ENCODE measurements at places on chromosomes 1 and 21. TPM values are rescaled to one million over a fixed set of nuclear protein-coding genes. Genes with fewer than 3 reads are reported as not detected.

DNA sequence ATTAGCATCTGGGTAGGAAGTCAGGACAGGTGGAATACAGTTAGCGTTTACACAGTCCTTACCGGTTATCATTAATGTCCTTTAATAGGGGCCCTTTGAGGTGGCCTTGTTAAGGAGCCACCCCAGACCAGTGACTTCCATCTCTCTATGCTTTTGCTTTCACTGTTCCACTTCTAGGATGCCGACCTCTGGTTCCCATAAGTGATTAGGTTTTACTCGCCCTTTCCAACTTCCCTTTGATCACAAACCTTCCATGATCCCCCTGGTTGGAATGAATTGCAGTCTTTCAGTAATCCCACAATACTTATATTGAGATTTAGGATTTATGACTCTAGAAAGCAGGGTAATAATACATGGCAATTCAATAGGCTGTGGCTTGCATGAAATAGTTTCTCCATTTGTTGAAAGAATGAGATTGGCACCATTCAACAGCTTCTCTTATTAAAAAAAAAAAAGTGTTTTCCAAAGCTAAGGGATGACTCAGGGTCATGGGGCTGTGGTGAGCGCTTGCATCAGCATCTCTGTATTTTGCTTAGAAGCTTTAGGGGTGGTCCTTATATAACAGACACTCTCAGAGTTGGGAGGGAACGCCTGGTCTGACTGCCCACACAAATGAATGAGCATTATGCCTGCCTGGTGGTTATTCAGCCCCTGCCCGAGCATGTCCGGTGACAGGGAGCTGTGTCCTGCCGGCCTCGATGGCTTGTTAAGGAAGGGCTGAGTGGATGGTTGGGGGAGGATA, 110.5 kb downstream of the CNIH3 start:
- H3K36me3 ChIP-seq = no peaks in the 10 kb centered on the region
- no peak overlapping the region for H3K4me3 ChIP-seq
- H3K27me3 ChIP-seq = peaks cover 5% of the 10 kb centered on the region
- no peak for DNase-seq
- no peak overlapping the region for H3K27ac ChIP-seq

DNA sequence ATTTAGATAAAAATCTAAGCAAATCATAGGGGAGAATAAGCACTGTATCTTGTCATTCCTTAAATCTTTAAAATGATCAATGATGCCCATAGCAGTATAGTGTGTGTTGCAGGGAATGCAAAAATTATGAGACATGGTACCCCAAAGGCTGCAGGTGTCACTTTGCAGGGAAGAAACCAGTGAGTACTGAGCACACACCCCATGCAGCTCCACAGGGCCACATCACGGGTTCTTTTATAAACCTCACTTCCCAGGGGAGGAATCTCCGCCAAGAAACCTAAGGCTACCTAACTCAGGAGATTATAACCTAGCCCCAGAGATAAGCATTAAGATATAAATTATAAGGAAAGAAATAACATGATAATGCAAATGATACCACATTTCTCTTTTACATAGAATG, 115.6 kb downstream of the APP start:
- H3K4me3 ChIP-seq = no peak overlapping the region
- no peaks in the 10 kb centered on the region for H3K27me3 ChIP-seq

DNA sequence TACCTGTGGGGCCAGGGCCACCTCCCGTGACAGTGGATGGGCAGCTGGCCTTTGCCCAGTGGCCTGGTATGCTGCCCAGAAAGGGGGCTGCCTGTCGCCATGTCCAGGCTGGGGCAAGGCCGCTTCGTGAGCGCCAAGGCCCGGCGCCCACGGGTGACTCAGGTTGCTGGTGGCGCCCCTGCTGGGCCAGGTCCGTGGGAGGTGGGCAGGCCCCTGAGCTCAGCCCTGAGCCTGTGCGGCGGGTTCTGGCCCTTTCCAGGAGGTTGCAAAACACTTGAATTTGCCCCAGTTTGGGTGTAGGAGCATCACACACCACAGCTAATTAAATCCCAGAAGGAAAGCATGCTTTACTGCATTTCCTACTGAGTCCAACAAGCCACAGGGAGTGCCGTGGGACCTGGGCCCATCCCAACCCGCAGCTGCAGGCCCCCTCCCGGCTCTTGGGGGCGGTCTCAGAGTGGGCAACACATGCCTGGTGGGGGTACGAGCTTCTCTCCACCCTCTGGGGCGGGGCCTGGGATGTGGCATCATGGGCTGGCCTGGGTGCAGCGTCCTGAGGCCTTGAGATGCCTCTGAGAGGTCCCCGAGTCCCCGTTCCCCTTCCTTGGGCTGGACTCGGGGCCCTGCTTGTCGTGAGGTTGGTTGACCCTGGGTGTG, 159.8 kb downstream of the PEX14 start:
- H3K27ac ChIP-seq = no peak overlapping the region
- no peak overlapping the region for H3K4me3 ChIP-seq
- peak; percentile 58 for DNase-seq
- H3K4me1 ChIP-seq = no peaks in the 10 kb centered on the region

Gene CAPN9
- not detected for total RNA-seq

Gene PCAT6
- 1.4 TPM for total RNA-seq

Gene CD5L
- not detected for total RNA-seq

DNA sequence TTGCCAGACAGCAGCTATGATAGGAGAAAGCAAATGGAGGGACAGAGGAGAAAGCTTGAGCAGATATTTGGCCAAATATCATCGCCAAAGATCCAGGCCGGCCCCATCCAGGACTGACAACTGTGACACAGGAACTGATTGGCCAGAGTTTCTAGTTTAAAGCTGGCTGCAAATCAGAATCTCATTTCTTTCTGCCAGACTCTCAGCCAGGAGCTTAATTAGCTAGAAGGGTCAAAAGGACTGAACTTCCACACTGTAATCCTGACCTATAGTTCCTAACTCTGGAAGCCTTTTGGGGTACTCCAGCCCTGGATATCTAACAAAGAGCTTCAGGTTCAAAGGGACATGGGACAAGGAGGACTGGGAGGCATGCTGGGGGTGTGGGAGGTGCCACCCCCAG, 106.7 kb upstream of the GNG12 start:
- no peak overlapping the region for H3K4me3 ChIP-seq

Gene TIE1
- 11.4 TPM for total RNA-seq

DNA sequence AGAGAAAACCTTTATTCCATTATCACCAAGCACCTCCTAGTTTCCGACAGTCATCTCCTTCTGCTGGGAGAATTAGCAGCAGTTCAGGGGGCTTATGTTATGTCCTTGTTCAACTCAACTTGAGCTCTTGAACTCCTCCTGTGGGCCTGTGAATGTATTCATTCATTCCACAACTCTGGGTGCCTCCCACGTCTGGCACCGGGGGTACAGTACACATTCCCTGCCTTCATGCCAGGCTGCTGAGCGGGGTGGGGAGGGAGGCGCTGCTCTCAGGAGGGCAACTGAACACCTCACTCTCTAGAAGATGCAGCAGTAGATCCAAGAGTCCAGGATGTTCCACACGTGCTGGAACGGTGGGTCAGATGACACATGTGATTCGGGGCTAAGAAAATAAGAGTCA, 4.3 kb upstream of the MX2 start:
- no peaks in the 10 kb centered on the region for H3K36me3 ChIP-seq
- no peak overlapping the region for H3K27ac ChIP-seq
- H3K4me3 ChIP-seq = no peak overlapping the region
- H3K4me1 ChIP-seq = peaks cover 10% of the 10 kb centered on the region
- no peaks in the 10 kb centered on the region for H3K27me3 ChIP-seq

Gene XCL2
- total RNA-seq = 2.7 TPM

Gene CYP4A11
- not detected for total RNA-seq

Gene WNT4
- total RNA-seq = not detected

- H3K4me1 ChIP-seq = no peaks in the 10 kb centered on the region
- no peak for DNase-seq
- H3K4me3 ChIP-seq = no peak overlapping the region
- no peak overlapping the region for H3K27ac ChIP-seq
- no peaks in the 10 kb centered on the region for H3K27me3 ChIP-seq
These were observed 708.8 kb downstream of the LTN1 start for GRCh38 chr21:28283641-28284490.

DNA sequence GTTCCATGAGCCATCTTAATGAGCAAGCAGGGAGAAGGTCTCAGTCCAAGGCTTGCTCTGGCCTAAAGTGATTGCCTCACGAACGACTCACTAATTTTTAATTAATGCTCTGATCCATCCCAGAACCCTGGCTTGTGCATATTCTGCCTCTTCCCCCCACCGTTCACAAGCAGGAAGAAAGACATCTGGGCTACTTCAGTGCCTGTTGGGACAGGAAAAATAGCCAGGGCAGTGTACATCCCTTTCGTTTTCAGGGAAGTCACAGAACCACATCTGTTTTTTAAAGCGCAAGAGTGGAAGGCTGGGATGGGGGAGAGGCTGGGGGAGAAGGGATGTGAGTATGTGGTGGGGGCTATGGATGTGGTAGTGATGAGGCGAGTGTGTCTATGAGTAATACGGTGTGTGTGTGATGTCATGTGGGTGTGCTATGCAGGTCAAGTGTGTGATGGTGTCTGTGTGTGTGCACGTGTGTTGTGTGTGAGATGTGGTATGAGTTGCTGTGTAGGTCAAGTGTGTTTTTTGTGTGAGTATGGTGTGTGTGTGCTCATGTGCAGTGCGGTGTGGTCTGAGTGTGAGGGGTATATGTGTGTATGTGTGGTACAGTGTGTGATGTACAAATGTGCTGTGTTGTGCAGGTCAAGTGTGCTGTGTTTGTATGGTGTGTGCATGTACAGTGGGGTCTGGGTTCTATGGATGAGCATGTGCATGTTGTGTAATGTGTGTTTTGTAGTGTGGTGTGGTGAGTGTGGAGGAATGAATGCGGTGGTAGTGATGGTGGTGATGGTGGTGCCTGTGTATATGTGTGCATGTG, 64.9 kb upstream of the SYT6 start:
- H3K4me1 ChIP-seq = peaks cover 7% of the 10 kb centered on the region
- no peak overlapping the region for H3K27ac ChIP-seq
- no peaks in the 10 kb centered on the region for H3K36me3 ChIP-seq

Data from natural killer cell treated with Interleukin-12 subunit alpha and Interleukin-12 subunit beta and Interleukin-15 and Interleukin-18, amount 100 ng/mL, for 72 hours (primary cell).